Aorta (tissue), 5 donors: ENCODE measurements at places on chromosomes 16 and 17. TPM values are rescaled to one million over a fixed set of nuclear protein-coding genes. Genes with fewer than 3 reads are reported as not detected.

CD300H gene
- not detected for total RNA-seq

PABPN1L gene
- not detected for total RNA-seq

TEKT1 gene
- total RNA-seq: not detected

SCGB1C2 gene
- not detected for total RNA-seq

GRCh38 chr17:2050300-2051060 is 4.4 kb upstream of the HIC1 start:
- peak; percentile 91 for DNase-seq

DNA sequence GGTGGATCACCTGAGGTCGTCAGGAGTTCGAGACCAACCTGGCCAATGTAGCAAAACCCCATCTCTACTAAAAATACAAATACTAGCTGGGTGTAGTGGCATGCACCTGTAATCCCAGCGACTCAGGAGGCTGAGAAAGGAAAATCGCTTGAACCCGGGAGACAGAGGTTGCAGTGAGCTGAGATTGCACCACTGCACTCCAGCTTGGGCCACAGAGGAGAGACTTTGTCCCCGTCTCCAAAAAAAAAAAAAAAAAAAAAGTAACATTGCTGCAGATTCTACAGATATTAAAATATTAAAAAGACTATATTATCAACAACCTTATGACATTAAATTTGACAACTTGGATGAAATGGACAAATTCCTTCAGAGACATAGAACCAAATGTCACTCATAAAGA is 25.7 kb downstream of the MBTD1 start:
- DNase-seq: no peak

DNA sequence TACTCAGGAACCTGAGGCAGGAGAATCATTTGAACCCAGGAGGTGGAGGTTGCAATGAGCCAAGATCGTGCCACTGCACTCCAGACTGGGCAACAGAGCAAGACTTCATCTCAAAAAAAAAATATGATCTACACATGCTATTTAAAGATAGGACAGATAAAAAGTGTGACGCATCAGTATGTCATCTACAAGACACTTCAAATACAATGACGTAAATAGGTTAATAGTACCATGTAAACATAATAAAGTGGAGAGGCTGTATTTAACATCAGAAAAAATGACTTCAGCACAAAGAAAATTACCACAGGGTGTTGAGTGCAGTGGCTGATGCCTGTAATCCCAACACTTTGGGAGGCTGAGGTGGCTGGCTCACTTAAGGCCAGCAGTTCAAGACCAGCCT is 20.2 kb downstream of the ZNF778 start:
- no peak for DNase-seq

DNA sequence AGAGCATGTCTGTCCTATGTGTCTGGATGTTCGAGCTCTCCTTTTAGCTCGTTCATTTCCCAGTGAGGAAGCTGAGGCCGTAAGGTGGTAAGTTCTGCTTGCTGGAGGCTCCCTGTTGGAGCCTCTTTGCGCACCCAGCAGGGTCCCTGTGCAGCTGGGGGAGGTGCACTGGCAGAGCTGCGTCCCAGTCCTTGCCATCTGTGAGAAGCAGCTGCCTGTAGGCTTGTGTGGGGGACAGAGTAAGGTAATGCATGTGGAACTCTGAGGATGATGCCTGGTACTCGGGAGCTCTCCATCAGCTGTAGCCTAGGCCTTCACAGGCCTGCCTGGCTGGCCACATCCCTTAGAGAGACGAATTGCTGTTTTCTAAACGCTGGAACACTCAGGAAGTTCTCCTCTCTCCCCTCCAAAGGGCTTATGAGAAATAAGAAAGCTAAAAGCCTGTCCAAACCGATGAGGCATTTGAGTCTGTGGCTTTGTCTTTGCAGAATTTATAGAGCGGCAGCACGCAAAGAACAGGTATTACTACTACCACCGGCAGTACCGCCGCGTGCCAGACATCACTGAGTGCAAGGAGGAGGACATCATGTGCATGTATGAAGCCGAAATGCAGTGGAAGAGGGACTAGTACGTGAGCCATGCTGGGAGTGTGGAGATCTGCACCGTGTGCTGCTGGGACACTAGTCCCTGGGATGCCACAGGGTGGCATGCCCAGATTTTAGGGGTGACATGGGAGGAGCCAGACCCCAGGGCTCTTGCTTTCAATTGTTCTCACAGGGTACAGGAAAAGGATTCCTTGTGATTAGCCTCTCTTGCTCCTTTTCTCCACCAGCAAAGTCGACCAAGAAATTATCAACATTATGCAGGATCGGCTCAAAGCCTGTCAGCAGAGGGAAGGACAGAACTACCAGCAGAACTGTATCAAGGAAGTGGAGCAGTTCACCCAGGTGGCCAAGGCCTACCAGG is 1.6 kb downstream of the NDUFB10 start:
- DNase-seq: no peak

DNA sequence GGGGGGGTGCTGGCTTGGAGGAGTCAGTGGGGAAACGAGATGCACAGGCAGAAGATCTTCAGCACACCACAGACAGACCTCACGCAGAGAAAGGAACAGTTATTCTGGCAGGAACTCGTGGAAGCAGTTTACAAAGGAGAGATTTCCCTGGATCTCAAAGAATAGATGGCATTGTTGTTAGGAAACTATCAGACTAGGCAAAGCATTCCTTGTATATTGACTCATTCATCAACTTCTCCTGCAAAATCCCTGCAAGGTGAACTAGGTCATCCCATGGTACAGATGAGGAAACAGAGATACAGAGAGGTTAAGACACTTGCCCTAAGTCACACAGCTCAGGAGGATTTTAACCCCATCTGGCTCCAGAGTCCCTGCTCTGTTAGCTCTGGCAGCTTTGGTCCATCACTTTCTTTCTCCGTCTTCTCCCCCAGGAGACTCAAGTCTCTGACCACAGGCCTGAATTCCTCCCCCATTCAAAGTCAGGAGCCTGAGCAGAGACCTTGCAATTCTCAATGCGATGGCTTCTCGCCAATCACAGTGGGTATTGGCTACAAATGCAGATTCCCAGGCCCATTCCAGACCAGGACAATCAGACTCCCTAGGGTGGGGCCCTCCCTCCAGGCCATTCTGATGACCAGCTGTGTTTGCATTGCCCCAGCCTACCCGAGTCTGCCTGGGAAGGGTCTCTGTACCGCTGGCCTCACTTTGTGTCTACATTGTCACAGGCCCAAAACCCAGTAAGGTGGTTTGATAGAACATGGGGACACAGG is 56.4 kb downstream of the LITAF start:
- DNase-seq: no peak

GRCh38 chr16:52271088-52271750 is 275.7 kb downstream of the TOX3 start:
- DNase-seq: no peak

- DNase-seq: no peak
Measured at GRCh38 chr16:57788951-57789350, 13.3 kb downstream of the KIFC3 start.

DNA sequence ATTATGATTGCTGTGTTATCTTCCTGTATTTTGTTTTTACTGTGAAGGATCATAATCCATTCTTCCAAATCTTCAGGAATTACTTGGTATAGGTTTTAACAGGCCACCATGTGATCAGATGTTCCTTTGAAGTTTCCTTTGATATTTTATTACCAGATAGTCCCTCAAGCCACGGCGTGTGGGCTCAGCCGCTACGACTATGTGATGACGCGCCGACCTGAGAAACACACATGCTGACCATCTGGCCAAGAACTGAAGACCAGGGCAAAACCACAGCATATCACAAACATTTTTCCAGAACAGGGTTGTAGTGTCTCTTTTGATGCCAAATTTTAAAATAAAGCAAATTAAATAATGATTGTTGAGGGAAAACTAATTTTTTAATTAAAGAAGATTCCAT is 47.3 kb downstream of the ZCCHC14 start:
- DNase-seq: no peak

DNA sequence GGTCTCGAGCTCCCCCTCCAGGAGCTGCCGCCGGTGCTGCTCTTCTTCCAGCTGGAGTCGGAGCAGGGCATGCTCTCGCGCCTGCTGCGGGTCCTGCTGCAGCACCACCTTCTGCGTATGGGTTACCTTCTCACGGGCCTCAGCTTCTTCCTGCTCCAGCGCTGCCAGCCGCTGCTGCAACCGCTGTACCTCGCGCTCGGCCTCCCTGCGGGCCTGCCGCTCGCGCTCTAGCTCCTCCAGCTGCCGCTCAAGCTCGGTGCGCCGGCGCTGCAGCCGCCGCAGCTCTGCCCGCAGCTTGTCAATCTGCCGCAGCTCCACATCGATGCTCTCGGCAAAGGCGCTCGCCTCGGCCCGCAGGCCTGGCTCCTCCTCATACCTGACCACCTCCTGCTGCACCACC is 36.9 kb downstream of the UBN1 start:
- no peak for DNase-seq

DNA sequence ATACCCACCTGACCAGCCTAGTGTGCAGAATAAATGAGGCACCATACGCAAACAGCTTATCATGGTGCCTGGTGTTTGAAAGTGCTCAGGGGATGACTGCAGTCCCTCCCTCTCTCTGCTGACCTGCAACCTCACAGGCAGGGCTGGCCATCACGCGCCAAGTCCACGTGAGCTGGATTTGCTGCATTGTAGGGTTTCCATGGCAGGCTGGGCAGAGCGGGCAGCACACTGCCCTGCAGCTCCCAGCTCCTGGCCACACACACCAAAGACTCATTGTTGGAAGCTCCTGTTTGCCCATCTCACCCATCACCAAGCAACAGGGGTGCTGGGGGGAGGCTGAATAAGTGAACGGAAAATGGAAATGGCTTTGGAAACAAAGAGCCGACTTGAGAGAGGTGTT is 81.8 kb downstream of the IRX3 start:
- no peak for DNase-seq

DNA sequence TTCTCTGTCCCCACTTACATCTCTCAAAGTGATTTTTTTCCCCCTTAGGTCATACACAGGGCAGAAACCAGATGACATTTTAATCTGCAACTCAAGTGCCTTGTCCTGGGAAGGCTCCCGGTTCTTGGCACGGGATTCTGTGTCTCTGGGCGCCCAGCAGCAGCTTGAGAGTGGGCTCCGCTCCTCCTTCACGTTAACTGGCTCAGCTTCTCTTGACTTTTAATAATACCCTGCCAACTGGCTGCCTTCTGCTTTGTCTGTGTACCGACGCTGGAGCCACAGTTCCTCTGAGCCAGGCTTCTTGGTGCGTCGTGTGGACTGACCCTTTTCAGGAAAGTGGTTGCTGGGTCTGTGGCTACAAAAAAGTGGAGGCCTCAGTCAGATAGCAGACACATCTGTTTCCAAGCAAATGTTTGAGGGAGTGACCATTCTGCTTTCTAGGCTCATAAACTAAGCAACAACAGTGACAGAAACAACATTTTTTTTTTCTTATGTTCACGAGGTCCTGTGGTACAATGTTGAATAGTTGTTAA is 64.9 kb downstream of the IRF8 start:
- DNase-seq: no peak

DNA sequence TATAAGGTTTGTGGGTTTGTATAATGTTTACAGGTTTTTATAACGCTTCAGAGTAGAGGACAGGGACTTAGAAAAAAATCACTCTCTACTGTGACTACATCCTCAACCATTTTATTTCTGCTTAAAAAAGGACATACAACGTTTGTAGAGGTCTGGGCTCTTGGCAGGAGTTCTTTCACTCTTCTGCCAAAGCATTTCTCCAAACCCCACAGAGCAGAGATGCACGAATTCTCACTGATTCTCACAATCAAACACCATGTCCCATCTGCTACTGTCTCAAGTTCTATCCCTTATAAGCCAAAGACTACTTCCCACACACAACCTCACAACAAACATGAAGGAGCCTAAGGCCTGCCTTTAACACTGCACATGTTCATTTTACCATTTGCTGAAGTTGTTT is 7.0 kb upstream of the ANKFY1 start:
- no peak for DNase-seq

DNA sequence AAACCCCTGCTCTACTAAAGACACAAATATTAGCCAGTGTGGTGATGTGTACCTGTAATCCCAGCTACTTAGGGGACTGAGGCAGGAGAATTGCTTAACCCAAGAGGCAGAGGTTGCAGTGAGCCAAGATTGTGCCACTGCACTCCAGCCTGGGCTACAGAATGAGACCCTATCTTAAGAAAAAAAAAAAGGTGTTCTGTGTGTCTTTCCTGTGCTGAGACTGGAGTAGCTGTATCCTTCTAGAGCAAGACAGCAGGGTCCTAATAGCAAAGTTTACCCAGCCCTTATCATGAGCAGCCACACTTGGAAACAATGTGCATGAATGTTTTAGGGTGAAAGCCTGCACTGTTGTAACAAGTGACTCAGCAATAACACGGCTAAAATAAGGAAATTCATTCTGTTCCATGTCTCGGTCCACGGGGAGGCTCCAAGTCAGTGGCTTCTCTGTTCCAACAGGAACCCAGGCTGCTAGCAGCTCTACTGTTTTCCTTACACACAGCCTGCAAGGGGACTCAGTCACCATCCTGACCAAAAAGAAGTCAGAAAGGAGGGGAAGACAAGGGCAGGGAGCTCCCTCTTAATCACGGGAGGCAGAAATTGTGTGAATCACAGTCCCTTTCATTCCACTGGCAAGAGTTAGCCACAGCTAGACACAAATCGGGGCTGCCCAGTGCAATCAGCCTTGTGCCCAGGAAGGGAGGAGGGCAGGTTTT is 7.1 kb upstream of the SLC5A11 start:
- no peak for DNase-seq

GRCh38 chr17:70517816-70518215 is 348.5 kb downstream of the KCNJ2 start:
- no peak for DNase-seq

GRCh38 chr16:11824362-11824761 is 27.0 kb downstream of the RSL1D1 start:
- DNase-seq: peak; percentile 75

GRCh38 chr16:67803894-67804293 is 2.5 kb downstream of the RANBP10 start:
- DNase-seq: no peak

DNA sequence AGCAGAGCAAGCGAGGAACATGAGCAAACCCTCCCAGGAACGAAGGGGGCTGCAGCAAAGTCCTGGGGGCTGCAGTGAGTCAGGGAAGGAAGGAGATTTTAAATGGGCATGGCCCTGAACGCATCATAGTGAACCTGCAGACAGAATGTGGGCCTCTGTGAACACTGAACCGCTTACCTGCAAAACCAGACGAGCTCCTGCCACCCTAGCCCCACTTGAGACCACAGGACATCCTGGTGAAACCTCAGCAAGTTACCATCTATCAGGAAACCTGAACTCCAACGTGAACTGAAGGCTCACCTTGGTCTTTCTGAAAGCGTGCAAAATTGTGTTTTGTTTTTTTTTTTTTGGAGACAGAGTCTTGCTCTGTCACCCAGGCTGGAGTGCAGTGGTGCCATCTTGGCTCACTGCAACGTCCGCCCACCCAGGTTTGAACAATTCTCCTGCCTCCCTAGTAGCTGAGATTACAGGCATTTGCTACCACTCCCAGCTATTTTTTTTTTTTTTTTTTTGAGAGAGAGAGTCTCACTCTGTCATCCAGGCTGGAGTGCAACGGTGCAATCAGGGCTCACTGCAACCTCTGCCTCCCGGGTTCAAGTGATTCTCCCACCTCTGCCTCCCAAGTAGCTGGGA is 30.8 kb downstream of the FANCA start:
- no peak for DNase-seq
